Activated CD8-positive, alpha-beta memory T cell treated with anti-CD3 and anti-CD28 coated beads for 4 hours (primary cell): ENCODE measurements at places on chromosomes 4 and X.

DNA sequence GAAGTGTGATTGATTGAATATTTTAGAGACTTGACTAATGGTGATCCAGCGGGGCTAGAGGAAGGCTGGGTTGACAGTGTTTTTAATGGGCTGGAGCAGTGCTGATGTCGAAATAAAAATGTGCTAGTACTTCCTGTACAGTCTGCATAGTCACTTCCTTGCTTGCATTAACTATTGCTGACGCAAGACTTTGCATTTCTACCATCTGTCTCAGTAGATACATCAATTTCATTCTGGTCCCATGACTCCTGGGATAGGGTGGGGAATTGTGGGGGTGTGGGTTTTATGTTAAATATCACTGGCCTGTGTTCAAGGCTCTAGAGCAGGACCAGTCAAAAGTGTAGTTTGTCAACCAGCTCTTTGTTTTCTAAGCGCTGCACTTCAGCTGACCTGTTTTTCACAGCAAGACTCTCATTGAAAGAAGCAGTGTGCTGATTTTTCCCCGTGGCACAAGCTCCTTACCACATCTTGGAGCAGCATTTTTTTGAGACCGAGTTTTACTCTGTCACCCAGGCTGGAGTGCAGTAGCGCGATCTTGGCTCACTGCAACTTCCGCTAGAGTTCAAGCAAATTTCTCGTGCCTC is 35.2 kb upstream of the PHEX start:
- no peak for DNase-seq

- no peak for DNase-seq
These were observed 6.6 kb downstream of the SMS start for GRCh38 chrX:21946925-21947641.

DNA sequence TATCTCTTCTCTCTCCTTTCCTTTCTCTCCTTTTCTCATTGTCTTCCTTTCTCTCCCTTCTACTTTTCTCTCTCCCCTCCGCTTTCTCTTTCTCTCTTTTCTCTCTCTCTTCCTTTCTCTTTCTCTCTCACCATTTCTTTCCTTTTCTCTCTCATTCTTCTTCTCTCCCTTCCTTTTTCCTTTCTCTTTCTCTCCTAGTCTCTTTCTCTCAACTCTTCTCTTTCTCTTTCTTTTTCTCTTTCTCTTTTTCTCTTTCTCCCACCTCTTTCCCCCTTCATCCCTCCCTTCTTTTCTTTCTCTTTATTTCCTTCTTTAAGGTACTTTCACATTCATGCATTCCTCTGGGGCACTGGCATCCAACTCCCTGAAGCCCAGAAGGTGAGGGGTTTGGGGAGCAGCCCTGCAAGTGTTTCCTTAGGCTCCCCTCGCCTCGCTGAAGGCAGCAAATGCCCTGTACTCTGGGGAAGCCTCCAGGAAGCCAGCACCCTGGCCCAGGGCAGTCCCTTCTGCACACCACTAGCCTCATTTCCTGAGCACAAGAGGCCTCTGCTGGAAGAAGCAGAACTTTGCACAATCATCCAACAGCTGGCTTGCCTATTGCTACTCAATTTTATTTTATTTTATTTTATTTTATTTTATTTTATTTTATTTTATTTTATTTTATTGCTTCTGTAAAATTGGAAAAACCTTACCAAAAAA is 124.2 kb downstream of the NFKB1 start:
- no peak for DNase-seq

DNA sequence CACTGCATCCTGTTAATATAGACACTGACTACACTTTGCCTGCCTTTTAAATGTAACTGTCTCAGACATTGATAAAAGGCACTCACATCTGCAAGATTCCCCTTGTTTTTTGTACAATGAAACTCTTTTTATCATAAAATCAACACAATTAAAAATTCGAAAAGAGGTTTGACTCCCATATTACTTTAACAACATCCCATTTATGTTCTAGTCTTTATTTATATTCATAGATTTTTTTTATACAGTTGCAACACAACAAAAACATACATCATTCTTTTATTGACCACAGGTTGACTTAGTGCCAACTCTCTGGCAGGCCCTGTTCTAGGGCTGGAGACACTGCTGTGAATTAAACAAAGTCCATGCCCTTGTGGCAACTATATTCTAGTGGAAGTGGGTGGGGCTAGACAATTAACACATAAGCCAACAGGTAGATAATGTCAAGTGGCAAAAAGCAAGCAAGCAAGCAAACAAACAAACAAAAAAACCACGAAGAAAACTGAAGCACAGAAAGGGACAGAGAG is 36.8 kb downstream of the ANK2 start:
- no peak for DNase-seq

- no peak for DNase-seq
These were observed 157.3 kb downstream of the PRDM5 start for GRCh38 chr4:120765260-120765680.

DNA sequence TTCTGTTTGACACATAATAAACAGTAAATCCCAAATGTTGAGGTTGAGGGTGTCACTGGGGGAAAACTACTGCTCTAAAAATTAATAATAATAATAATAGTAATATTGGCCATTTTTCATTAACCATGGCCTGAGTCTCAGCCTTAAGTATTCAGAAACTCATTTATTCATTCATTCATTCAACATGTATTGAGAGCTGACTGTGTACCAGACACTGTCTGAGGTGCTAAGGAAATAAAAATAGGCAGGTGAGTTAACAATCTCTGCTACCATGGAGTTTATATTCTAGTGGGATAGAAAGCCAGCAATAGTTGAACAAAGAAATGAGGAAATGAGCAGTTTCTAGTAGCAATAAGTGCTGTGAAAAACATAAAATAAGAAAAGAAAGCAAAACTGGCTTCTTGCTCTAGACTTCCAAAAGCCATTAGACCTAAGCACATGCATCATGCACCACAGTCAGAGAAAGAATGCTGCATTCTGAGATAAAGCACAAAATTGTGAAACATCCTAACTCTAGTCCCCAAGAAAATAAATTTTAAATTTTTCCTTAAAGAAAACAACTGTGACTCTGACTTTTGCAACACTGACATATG is 278.7 kb downstream of the RCHY1 start:
- DNase-seq = no peak

DNA sequence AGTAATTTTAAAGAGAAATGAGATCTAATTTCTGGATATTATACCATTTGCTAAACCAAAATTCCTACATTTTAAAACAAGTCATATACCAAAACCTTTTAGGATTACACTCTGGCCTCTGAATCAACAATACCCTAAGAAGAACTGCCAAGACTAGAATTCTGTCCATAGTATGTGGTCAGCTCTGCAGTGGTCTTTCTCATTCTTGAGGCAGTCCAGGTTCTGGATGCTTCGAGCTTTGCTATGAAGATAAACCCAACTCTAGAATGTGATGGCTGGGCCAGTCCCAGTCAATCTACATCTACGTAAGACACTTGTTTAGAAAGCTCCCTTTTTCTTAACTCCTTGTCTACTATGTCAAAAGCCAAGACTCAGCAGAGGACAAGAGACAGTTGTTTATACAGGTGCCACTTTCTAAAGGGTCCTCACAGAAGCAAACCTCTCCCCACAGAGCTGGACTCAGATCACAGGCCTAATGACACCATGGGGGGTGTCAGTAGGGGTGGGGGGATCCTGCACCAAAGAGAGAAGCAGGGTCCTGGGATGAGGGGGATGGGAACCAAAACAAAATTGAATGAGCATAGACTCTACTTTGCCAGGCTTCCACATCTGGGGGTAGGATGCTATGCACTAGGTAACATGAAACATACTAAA is 63.2 kb downstream of the SH3RF1 start:
- no peak for DNase-seq

DNA sequence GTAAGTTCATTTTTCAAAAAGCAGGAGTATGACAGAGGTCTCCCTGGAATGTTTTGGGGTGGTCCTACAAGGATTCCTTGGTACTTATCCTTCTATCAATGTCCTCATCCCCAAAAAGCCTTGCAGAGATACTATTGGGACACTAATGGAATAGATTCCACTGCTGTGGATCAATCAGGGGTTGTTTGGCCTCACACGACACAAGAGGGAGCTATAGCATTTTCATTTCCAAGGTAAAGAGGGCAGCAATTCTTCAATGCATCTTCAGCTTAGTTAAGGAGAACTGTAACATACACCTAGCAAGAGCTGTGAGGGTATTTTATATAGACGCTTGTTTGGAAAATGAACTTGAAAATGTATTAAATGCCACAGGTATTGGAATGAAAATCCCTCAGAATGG is 50.9 kb downstream of the USP26 start:
- DNase-seq = no peak

- no peak for DNase-seq
These were observed 122.4 kb upstream of the NAP1L5 start for GRCh38 chr4:88819818-88820697.

GRCh38 chrX:38004046-38004445 is 2.3 kb upstream of the SYTL5 start:
- DNase-seq = no peak

DNA sequence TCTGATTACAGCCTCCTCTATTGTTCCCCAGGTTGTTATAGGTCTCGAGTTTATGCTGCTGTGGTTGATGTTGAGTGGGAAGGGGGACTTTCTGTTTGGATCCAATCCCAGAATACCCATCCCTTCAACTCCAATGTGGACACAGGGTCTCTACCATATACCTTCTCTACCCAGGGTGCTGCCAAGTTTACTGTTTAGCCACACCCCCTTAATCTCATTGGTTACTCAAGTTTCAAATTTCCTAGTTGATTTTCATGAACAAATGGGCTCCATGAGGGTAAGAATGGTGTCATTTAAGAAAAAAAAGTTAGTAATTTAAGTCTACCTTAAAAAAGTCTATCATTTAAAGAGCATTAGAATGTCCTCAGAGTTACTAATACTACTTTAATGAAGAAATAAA is 3.6 kb upstream of the SPP1 start:
- no peak for DNase-seq

- no peak for DNase-seq
These were observed 293.1 kb downstream of the CAMK2D start for GRCh38 chr4:113468165-113469022.

DNA sequence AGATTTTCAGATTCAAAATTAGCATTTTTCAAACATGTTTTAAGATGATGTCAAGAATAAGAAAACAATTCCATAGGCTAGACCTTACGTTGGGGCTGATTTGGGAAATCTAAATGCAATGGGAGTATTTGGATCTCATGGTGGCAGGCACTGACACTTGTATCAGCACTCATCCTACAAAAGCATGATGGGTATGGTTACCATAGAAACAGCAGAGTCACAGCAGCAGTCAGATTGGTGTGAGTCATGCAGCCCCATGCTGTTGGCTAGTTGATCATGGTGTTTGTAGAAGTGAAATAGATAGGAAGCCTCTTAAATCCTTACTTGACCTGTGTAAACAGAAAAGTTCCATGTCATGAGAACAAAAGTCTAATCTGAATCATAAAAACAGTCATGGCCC is 1637.3 kb upstream of the PABPC4L start:
- no peak for DNase-seq

DNA sequence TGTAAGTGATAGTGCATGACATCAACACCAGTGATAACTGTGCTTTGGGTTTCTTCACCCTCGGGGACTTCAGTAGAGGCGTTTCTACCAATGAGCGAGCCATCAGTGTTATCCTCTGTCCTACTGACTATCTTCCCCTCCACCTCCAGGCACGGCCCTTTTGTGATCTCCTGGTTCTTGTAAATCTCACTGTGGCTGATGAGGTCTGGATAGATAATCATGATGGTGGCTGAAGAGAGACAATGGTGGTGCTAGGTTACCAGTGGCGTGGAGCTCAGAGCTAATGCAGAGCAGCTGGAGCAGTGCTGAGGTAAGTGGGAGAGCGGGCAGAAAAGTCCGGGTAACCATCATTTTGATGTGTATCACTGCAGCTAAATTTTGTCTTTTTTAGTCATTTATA is 816.6 kb downstream of the GLUD2 start:
- no peak for DNase-seq

DNA sequence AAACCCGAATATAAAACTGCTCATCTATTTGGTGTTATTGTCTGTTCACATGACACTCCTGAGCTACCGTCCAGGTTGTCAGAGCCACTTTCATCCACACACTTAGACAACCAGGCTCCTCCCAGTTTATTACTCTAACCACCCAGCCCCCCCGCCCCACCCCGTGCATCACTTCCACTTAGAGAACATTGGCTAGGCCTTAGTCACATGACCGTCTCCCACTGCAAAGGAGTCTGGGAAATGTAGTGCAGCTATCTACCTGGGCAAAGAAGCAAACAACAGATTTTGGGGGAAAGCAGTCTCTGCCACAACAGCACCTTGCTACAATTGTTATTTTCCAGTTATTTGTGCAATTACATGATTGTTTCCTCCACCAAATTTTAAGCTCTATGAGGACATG is 57.6 kb upstream of the RBPJ start:
- no peak for DNase-seq

DNA sequence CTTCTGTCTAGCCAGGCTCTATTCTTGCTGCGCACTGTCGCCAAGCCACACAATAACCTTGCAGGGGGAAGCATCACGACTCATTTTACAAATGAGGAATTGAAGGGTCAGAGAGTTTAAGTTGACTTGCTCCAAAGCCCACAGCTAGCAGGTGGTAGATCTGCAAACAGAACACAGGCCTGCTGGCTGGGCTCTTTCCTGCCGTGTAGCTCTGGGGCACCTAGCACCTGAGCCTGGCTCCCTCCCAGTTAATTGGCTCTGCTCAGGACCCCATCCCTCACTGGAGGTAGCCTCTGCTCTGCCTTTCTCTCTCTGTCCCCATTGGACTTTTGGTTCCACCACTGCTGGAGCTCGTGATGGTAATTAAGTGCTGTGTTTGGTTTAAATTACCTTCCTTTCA is 98.5 kb downstream of the NSUN7 start:
- DNase-seq = no peak

DNA sequence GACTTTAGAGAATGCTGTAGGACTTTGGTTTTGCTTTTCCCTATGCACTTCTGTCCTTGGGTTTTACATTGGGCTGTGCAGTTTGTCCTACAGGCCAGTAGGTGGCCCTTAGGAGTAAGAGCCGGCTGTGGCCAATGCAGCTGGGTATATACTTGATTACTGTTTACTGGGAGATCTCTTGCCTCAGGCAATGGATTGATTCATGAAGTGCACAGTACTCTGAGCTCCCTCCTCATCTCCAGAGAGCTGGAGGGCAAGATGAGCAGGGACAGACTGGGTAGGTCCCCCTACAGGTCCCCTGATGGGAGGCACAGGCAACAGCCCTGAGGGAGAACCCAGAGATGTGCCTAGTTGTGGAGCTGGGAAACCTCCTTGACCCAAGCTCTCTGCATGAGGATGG is 103.8 kb upstream of the QRFPR start:
- DNase-seq = no peak

DNA sequence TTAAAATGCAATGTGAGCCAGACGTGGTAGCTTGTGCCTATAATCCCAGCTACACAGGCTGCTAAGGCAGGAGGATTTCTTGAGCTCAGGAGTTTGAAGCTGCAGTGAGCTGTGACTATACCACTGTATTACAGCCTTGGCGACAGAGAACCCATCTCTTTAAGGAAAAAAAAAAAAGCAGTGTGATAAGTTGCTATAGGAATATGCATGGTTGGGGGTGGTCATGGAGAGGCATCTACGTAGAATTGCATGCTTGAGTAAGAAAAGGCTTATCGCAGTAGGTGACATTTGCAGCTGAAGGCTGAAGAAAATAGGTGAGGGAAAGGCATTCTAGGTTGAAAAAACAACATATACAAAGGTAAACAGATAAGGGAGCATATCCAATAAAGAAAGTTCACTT is 4.1 kb downstream of the DIAPH2 start:
- no peak for DNase-seq
